ENCODE measurements at places on chromosomes 7 and 10.

DNA sequence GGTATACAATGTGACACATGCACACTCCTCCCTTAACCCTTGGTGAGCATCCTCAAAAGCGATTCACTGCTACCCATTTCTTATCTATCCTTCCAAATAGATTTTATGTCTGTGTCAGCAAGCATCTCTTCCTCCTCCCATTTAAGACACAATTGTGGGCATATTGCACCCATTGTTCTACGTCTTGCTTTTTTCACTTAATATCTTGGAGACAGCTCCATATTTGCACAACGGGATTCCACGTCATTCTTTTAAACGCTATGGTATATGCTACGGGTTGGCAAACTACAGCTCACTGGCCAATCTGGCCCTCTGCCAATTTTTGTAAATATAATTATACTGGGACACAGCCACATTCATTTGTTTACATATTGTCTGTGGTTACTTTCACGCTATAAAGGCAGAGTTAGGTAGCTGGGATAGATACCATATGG is 88.6 kb downstream of the RNF216 start:
- DNase-seq: no peak

DNA sequence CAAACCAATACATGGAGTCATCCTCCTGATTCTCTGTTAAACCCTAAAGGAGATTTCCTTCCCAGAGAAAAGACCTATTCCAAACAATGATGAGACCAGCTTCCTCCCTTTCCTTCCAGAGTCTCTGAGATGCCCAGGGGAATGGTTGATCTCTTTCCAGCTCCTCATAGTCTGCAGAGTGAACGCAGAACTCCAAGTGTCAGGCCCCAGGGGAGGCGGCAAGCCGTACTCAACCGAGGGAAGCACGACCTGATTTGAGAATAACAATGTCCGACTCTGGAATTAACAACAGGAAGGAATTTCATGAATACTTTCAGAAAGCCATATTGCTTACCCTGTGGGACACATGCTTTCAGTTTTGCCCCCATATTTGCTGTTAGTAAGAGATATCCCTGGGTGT is 241.7 kb upstream of the GLI3 start:
- no peak for DNase-seq

GRCh38 chr7:31962246-31962645 is 108.0 kb downstream of the PDE1C start:
- DNase-seq: no peak

DNA sequence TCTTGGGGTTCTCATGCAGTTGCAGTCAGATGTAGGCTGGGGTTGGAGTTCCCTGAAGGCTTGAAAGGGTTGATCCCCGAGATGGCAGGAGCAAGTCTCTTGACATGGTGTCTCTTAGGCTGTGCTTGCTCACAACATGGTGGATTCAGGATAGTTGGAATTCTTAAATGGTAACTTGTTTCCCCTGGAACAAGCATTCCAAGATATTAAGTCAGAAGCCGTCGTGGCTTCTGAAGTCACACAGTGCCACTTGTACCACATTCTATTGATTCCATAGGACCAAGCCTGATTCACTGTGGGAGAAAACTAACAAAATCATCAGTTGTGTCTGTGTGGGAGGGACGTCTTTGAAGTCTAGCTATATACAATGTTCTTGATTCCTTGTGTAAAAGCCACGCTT is 3.5 kb upstream of the SLC35B4 start:
- no peak for DNase-seq

GRCh38 chr7:123719197-123719721 is 29.5 kb downstream of the WASL start:
- no peak for DNase-seq

GRCh38 chr7:38629651-38630510 is 1.3 kb downstream of the AMPH start:
- no peak for DNase-seq

- no peak for DNase-seq
These were observed 647.5 kb downstream of the SORCS3 start for GRCh38 chr10:105288613-105289012.

- DNase-seq: no peak
These were observed 18.6 kb downstream of the TECPR1 start for GRCh38 chr7:98233219-98234070.

- peak; percentile 84 for DNase-seq
These were observed 2.5 kb downstream of the LRCH4 start for GRCh38 chr7:100583132-100584053.

- no peak for DNase-seq
These were observed 136.3 kb upstream of the LAMB4 start for GRCh38 chr7:108266491-108266890.

DNA sequence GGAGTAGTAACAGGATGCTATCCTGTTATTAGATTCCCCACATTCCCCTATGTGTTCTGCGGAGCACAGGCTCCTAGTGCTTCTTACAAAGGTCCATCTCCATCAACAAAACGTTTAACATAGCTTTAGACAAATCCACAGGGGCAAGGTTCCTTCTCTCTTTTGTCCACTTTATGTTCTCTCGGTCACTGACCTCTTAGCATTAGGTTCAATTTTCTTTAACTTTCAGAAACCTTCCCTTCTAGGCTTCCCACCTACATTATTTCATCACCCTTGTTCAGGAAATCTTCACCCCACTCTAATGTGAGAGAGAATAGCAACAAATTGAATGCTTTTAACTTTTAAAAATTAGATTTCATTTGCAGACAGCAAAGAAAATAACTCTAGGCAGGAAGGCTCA is 84.9 kb downstream of the DOCK4 start:
- no peak for DNase-seq

- no peak for DNase-seq
These were observed 86.6 kb downstream of the ABLIM1 start for GRCh38 chr10:114571316-114571999.

DNA sequence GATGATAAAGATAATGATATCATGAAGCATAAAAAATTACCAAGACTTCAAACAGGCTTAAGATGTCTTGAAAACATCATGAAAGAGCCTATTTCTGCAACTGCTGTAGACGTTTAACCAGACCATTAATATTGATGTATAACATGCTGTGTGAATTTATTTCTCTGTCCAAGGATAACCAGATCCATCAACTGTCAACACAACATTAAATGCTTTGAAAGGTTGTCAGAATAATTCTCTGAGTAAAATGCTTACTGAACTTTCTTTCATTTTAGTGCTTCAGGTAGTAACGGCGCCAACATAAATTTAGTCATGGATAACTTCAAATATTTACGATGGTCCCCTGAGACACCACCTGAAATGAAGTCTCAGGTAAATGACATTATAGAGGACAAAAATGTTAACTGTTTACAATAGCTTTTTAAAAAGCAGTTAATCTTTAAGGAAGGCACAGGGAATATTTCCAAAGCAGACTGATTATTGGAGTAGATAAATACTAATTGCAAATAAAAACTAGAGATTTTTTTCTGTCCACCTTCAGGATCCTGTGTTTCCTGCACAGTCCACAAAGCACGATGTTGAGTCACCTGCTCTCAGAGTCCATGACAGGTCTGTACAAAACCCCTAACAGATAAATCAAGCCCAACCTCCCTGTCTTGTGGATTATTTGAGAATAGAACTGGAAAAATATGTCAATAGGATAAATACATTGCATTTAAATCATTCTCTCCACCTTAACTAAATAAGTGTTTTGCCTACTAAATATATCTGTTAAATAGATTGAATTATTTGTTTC is 1213.2 kb downstream of the XPNPEP1 start:
- DNase-seq: no peak

GRCh38 chr10:117627561-117627960 is 85.0 kb downstream of the EMX2 start:
- DNase-seq: no peak

DNA sequence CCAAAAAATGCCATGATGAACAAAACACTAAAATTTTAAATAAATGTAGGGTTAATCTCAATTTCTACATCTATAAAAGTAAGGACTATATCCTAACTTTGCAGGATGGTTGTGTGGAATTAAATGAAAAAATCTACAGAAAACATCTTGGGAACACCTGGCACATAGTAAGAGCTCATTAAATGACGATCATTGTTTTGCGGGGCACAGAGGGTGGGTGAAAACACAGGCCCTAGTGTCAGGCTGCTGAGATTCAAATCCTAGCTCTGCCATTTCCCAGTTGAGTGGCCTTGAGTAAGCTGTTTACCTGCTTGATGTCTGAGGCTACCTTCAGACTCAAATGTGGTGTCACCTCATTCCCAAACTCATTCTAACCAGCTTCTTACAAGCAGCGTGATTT is 35.6 kb downstream of the BTBD16 start:
- DNase-seq: no peak

DNA sequence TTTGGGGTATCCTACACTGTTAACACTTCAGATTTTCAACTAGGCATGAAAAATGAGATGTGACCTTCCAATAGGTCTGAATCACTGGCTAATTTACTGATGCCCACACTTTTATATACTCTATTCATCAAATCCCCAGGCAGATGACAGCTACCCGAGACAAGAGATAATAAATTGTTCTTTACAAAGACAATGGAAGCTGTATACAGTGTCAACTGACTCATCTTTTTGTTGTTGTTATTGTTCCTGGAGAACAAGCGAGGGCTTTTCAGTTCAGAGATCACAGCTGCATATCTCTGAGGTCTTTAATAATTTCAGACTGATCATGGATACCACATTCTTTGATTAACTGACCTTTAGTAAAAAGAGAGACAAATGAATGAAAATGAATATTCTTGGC is 228.9 kb downstream of the SDHAF3 start:
- DNase-seq: no peak

DNA sequence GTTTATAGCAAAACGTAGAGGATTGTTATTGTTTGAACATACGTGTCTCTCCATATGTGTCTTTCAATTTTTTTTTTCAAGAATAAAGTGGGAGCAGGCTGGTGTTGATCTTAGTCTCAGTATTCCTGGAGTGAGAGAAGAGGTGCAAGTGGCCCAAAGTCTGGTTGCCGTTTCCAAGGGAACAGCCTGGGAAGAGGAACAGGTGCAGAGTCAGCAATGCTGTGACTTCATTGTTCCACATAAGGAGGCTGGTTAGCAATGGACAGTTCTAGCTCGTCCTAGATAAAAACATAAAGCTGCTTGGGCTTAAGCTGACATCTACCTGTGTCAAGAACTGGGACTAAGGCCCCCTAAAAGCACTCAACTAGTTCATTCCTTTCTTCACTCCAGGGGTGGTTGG is 626.6 kb upstream of the TPK1 start:
- no peak for DNase-seq

GRCh38 chr7:37751096-37751495 is 67.5 kb downstream of the GPR141 start:
- DNase-seq: peak; percentile 45

DNA sequence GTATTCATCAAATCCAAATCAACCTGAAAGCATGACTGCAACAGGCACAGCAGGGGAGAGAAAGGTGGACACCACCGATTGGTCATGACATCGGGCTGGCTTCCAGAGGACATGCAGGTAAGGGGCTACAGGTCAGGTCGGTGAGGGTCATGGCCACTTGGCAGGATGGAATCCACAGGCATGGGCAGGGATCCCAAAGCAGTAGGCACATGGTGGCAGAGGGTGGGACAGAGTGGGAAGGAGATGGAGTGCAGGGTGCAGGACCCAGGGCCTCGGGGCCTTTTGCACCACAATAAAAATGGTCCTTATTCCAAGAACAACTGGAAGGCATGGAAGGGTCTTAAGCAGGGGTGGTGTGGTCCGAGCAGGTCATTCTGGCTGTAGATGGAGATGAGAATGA is 33.0 kb downstream of the C10orf90 start:
- no peak for DNase-seq

- DNase-seq: no peak
These were observed 598.7 kb downstream of the GRID1 start for GRCh38 chr10:85767891-85768290.

DNA sequence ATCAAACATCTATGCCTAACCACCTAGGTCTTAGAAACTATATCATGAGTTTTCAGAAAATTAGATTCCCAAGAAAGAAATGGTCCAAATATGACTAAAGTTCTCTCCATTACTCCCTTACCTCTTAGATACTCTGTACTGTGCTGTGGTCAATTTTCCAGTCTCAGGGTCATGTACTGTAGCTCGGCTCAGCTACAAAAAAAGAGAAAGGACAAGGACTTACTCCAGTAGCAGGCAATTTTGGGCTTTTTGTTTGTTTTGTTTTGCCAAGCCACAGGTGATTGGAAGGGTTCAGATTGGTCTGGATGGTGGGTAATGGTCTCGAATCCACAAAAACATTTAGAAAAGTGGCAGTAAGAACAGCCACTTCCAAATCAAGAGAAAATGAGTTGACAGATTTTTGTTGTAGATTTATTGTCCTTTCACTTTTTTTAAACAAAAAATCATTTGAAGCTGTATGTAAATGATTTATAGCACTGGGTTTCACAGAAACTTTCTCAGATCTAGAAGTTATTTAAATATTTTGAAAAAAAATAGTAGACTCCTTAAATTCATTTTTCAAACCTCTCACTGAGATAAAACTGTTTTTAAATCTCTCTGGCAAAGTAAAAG is 52.8 kb downstream of the P4HA1 start:
- DNase-seq: no peak

DNA sequence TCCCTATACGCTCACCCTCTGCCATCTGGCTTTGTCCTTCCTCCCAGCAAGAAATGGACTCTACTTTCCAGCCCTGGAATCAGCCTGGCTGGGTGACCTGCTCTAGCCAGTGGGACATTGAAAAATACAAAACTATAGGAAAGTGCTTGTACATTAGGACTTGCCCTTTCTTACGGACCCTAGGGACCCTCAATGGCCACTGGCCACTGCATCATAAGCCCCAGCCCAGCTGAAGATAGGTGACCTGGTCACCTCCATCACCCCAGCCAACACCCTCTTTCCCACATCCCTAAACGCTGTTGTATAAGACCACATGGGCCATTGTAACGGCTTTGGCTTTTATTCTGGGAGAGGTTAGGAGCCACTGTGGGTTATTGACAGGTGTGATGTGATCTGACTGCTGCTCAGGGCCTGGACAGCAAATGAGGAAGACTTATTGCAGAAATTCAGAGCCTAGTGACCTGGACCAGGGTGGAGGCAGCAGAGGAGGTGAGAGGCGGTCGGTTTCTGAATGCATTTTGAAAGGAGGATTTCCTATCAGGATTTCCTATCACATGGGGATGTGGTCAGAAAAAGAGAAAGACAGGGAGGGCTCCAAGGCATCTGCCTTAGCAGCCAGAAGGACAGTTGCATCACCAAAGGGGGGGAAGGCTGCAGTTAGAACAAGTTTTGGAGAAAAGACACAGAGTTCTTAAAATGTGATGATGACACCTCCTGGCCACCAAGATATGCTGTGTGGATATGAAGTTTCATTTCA is 2.2 kb upstream of the LMBR1 start:
- peak; percentile 68 for DNase-seq

DNA sequence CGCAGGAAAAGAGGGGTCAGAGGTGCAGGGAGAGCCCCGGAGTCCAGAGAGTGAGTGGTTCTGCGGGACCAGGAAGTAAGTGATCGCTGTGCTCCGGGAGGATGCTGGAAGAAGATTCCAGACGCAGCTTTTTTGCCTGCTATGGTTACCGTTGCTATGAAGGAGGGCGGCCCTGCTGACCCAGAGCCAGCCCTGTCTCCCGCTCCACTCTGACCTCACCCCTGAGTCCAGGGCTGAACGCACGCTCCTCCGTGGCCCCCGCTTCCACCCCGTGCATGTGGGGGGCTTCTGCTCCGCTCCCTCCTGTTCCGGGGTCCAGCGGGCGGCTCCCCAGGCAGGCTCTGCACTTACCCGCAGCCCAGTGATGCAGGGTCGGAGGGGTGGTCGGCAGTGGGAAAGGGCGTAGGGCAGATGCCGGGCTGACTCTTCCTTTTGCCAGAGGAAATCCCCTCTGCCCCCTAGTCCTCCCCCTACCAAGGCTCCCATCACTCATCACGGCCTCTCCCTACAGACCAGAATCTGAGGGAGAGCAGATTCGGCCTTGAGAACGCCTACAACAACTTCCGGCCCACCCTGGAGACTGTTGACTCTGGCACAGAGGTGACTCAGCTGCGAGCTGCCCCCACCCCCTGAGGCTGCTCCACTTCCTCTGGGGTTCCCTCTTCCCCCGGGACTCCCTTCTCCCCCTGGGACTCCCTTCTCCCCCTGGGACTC is 2.7 kb upstream of the MUC17 start:
- DNase-seq: peak; percentile 75

All from common myeloid progenitor, CD34-positive (primary cell).